ENCODE measurements at places on chromosomes 12 and 14. TPM values are rescaled to one million over a fixed set of nuclear protein-coding genes. Genes with fewer than 3 reads are reported as not detected.

DIO3 gene
- total RNA-seq, result not detected

CISTR gene
- not detected for total RNA-seq

CMA1 gene
- total RNA-seq, result not detected

PRPH gene
- not detected for total RNA-seq

BATF gene
- total RNA-seq, result 211 TPM

IPO4 gene
- total RNA-seq, result 34.0 TPM

PAH gene
- total RNA-seq, result not detected

CYP27B1 gene
- 14.4 TPM for total RNA-seq

GPX2 gene
- not detected for total RNA-seq

STON2 gene
- total RNA-seq, result 1.5 TPM

All from activated T-helper 17 cell treated with anti-CD3 and anti-CD28 coated beads, Interleukin-2, amount 50 U/mL, for 72 hours (primary cell).